ENCODE measurements at places on chromosomes 16 and 17.

DNA sequence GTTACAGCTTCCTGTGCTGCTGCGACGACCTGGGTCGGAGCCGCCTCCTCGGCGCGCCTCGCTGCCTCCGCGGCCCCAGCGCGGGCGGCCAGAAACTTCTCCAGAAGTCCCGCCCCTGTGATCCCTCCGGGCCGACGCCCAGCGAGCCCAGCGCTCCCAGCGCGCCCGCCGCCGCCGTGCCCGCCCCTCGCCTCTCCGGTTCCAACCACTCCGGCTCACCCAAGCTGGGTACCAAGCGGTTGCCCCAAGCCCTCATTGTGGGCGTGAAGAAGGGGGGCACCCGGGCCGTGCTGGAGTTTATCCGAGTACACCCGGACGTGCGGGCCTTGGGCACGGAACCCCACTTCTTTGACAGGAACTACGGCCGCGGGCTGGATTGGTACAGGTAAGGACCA lies 746 bp downstream of the HS3ST2 start:
- peak; percentile 35 for DNase-seq

GRCh38 chr17:58249270-58250133 lies 11.1 kb downstream of the LPO start:
- peak; percentile 45 for DNase-seq

GRCh38 chr17:44359458-44360143 lies 4.1 kb downstream of the FAM171A2 start:
- no peak for DNase-seq

DNA sequence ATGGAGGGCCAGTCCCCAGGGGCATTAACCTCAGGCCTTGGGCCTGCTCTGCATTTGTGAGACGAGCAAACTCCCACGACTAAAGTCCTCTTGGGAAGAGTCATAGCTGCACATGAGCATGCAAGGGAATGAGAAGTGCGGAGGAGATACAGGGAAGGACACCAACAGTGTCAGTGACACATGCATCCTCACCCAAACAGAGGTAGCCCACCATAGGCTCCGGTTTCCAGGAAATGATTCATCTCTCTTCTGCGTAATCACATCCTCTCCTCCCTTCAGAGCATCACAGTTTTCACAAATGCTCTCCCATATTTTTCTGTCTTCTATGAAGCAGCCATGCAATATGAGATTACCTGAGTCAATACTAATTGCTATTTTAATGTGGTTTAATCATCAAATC lies 725.7 kb upstream of the GOT2 start:
- no peak for DNase-seq

GRCh38 chr17:8285270-8286181 lies 2.9 kb upstream of the RANGRF start:
- no peak for DNase-seq

DNA sequence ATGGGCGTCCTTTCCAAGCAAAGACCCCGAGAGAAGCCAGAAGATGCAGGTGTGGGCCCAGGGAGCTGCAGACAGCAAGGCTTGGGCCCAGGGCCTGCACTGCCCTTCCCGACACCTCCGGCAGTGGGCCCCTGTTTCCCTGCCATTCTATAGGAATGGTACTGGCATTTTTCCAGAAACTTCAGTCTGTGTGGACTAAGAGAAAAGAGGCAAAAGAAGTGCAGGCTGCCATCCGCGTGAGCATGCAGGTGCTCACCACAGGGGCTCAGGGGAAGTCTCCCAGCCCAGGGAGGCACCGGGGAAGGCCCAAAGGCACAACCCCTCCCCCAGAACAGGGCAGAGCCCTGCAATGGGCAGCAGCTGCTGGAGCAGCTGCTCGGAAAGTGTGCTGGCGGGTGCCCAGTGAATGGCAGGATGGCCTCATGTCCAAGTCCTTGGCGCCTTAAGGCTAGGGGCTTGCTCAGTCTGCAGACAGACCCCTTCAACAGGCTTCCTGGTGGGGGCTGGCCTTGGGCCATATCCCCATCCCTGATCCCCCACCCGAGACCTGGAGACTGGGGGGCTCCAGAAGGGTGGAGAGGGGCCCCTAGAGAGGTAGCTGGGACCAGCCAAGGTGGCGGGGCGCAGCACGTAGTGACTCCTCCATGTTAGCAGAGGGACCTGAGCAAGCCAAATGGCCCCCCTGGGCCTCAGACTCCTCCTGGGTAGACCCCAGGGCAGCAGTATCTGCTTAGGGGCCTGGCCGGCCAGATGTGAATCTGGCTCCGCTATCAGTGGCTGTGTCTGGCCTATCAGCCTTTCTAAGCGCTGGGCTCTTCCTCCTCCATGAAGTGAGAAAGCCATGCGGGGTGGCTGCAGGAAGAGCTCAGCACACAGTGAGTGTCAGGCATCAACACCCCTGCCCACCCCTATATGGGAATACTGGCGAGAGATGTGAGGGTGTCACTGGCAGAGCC lies 6.7 kb upstream of the TPPP3 start:
- DNase-seq, result no peak

- peak; percentile 73 for DNase-seq
Observed at GRCh38 chr17:29569245-29569950, 897 bp downstream of the TP53I13 start.

- DNase-seq, result peak; percentile 33
Observed at GRCh38 chr16:17556276-17557052, 85.7 kb upstream of the XYLT1 start.

DNA sequence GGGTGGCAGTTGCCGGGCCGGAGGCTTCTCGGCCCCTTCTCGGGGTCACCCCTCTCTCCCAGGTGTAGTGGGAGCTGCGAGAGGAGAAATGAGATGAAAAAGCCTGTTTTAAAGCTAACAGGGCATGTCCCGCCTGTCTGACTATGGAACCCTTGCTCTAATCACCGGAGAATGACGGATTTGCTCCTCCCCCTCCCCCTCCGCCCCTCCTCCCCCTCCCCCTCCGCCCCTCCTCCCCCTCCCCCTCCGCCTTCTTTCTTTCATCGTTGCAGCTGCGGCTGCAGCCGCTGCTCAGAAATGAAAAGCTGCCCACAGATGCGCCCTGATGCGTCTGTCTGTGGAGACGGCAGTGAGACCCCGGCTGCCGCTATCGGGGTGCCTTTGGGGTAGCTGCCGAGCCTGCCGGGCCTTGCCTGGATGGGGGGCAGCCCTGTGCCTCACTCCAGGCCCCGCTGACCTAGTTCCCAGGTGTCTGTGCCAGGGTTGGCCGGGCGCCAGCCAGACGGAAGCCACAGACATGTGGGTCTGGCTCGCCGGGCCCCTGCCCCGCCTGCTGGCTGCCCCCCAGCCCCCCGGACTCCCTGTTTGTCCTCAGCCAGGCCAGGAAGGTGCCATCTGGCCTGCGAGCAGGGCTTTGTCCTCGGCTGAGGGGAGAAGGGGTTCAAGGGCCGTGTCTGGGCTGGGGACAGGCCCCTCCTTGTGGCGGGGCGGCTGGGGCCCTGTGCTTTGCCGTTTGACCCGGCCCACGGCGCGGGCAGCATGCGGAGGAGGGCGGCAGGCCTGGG lies 37.7 kb downstream of the GINS2 start:
- DNase-seq, result no peak

All from epithelial cell of esophagus (primary cell).